ENCODE measurements at places on chromosomes 7 and 10.

DNA sequence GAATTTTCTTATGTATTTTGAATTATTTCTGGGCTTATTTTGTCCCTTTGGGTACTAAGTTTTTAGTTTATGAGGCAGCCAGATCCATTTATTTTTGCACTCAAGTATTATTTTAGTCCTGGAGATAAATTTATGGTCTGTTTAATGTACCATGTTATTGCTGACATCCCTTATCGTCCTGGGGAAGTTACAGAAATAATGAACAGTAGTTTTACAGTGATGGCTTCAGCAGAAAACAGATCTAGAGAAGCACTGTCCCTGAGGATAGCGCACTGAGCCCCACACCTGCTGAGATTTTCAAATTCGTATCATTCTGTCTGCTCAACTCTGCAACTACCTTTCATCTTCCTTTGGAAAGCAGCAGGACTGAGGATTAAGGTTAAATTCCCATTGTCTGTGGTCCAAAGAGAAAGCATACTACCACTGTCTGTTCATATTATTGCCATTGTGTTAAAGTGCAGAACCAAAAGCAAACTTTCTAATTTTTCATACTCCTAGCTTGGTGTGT, 168.3 kb downstream of the SNX13 start:
- DNase-seq: no peak

GRCh38 chr7:74070619-74070921, 13.0 kb upstream of the LIMK1 start:
- DNase-seq: no peak

DNA sequence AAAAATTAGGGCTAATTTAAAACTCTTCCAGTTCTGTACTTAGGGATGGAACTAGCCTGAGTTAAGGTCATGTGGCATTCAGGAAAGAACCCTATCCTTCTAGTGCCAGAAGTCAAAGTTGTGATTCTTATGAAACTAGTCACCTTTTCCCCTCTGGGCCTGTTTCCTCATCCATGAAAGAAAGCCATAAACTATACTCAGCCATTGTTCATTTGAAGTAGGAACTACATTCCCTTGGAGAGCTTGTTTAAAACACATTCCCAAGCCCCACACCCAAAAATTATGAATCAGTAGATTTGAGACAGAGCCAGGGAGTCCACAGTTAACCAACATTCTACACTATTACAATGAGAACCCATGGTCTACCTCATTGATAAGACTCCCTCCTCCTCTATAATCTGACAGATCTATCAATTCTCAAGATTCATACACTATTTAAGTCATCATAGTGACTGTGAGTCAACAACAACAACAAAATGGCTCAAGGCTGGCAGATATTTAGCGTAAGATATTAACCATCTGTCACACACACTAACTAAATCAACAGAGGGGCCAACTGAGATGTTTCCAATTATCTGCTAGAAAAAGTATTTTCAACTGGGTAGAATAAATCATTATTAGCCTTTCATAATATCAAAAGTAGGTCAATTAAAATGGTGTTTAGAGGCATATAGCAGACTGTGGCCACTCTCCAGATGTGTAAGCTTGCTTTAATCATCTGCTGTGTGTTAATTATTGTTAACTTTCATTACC, 102.3 kb downstream of the SLC25A13 start:
- no peak for DNase-seq

GRCh38 chr10:34078745-34079470, 736.2 kb downstream of the PARD3 start:
- DNase-seq: no peak

DNA sequence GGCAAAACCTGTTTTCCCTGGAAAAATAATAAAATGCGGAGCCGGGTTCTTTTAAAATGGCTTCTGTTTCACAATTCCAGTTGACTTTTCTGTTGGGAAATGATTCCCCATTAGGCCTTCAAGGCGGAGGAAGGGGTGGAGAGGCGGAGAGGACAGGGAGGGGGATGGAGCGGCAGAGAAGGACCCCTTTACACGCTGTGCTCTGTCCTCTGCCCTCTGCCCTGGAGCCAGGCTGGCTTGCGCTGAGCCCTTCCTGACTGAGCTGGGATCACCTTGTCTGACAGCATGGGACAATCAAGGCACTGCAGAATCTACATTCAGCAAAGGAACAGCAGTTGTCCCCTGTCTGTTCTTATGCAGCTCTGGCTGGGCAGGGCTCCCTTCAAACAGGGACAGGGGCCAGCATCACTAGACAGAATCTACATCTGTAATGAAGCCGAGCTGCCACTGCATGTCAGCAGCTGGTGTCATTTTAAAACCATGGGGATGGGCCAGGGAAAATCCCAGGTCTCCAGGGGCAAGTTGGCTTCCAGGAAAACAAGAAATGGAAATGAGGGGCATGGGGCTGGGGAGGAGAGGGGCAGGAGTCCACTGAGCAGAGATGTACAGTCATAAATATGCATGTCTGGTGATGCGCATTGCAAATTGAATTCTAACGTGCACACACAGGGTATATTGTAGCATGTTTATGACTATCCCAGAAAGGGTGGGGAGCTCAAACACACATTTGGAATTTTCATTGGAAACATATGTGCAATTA, 120.0 kb downstream of the MKX start:
- no peak for DNase-seq
